NCI-H1092 (cell line): ENCODE measurements at places on chromosomes 6 and 20.

DNA sequence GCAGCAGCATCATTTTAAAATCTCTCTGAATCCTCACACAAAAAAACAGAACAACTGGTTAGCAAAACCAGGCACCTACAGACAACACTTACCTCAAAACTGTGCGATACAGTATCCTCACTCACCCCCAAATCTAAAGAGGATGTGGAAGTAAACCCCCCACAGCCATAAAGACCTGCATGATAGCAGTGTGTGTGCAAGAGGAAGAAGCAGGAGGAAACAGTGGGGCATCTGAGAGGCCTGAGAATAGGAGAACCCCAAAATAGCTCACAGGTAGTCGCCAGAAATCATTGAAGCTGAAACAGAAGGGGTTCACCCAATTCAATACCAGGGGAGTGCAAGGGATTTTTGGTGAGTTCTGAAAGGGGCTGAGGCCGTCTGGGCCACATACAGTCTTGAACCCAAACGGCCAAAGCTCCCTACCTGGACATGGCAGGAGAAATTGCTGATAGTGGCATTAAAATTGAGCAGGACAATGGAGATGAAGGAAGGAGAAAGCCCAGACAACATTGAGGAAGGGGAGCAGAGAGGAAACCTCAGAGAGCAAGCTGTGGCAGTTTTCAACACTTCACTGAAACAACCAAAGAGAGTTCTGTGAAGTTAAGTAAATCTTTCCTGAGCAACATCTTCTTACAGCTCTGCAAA is 129.7 kb downstream of the FIG4 start:
- DNase-seq, result no peak

GRCh38 chr20:10180651-10181235 is 37.9 kb upstream of the SNAP25 start:
- no peak for DNase-seq

DNA sequence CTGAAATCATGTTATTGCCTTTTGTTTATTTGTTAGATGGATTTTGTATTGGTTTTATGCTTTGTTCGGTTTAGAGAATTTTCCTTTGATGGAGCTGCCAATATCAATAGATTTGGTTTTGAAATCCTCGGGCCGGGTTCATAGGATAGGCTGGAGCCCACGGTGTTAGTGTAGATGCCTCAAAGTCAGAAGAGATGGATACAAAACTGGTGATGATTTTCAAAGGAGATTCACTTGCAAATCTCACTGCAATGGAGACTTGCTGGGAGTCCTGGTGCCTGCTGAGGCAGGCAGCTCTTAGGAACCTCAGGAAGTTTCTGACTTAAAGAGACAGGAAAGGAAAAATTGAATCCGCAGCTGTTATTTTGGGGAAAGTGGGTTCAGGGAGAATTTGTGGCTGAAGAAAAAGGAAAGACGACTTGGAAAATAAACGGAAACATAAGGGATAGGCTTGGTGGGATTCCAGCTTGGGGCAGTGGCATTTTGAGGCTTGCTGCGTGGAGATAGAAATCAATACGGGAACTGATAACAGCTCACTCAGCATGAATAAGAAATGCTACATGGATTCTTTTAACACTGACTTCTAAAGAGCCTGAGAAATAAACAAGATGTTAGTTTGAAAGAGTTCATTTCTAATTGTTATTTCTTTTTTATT is 241.6 kb downstream of the PHACTR1 start:
- DNase-seq, result no peak

- no peak for DNase-seq
Measured at GRCh38 chr20:10483691-10484090, 48.6 kb downstream of the SLX4IP start.

GRCh38 chr6:113375950-113376846 is 480.9 kb upstream of the MARCKS start:
- no peak for DNase-seq

- DNase-seq, result no peak
Measured at GRCh38 chr6:40344566-40345167, 242.5 kb downstream of the LRFN2 start.

- DNase-seq, result no peak
Measured at GRCh38 chr6:55584654-55585354, 5.8 kb upstream of the HMGCLL1 start.

- peak; percentile 45 for DNase-seq
Measured at GRCh38 chr6:93624408-93624807, 205.0 kb upstream of the EPHA7 start.

GRCh38 chr20:37205130-37205529 is 25.8 kb upstream of the MROH8 start:
- no peak for DNase-seq

DNA sequence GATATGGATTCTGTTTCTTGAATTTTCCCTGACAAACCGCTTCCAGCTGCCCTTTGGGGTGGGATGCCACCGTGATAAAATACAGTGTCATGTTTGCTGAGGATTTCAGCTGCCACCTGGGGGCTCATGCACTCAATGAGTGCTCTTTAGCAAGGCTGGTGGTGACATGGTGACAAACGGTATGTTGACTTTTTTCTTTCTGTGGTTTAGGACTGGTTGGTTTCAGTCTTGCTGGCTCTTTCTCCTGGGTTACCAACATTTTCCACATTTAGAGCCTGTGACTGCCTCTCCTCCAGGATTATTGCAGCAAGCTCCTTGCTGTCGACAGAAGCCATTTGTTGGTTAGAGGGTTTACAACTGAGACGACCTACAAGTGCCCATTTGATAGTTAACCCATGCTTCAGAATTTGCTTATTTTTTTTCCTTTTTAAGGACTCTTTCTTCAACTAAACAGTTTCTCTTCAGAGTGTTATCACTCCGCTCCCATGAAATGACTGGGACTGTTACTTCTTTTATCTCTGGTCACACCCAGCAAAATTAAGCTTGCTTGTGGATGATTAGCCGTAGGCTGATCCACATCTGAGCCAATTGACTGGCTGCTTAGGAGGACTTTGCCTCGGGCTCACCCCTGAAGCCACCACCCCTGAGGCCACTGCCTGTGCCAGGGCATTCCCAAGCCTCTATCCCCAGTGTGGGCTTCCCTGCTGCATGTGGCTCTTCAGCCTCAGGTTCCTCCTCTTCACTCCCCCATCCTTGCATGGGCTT is 48.4 kb upstream of the CDYL start:
- DNase-seq, result no peak

- DNase-seq, result no peak
Measured at GRCh38 chr6:161830866-161831616, 557.2 kb upstream of the AGPAT4 start.

GRCh38 chr20:48201885-48202284 is 416.6 kb upstream of the SULF2 start:
- DNase-seq, result no peak

GRCh38 chr6:110491644-110492317 is 15.4 kb upstream of the SLC22A16 start:
- no peak for DNase-seq

DNA sequence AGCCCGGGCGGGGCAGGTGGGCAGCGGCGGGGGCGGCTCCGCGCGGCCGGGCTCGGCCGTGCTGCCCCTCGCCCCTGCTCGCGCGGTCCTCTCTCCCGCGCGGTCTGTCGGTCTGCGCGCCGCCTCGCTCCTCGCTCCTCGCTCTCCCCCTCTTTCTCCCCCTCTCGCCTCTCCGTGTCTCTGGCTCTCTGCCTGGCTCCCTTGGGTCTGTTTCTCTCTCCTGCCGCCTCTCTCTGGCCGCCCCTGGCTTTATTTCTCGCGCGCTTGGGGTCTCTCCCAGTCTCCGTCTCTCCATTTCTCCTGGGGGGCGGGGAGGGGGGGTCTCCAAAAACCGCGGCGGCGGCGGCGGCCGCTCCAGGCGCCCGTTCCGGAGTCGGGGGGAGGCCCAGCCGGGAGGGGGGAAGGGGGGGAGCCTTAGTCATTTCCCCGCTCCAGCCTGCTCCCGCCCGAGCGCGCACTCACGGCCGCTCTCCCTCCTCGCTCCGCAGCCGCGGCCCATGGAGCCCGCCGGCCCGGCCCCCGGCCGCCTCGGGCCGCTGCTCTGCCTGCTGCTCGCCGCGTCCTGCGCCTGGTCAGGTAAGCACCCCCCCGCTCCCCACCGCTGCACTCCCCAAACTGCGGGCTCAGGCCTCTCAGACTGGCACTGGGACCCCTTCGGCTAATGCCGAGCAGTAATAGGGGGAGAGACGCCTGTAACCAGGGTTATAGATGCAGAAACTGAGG is at the start of gene SIRPA:
SIRPA (plus strand) TSS at position 457 of the 723 bp plus-strand sequence; CDS start at position 498, 41 bp downstream.
- peak; percentile 50 for DNase-seq
